Fibroblast of gingiva (primary cell): ENCODE measurements at places on chromosomes 6 and 20.

DNA sequence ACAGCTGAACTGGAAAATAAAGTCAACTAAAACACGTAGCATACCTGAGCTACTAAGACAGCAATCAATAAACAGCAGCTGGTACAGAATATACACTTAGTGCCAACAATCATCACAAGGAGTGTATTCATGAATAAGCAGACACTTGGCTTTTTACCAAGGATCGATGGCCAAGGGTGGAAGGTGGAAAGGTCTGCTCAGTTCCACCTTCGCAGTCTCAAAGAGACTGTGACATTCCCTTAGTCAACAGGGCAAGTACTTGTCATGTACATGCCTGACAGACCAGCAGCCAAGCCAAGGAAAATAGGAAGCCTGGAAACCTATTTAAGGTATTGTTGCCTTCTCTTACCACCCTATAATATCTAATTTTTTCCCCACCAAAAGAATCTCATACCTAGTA is 21.4 kb downstream of the HBS1L start:
- DNase-seq: no peak

DNA sequence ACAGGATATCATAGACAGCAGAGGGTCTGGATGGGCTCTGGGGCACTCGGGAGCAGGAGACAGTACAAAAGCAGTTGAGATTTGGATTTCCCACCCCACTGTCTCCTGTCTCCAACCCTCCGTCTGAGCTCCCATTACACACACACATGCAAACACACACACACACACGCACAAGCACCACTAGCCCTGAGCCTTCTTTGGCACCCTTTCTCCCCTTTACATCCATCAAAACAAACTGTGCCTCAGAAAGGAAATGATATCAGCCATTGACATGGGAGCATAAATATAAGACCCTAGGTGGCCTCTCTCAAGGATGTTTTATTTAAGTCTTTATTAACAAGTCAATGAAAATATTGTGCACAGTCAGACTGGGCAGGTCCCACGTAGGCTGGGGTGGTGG is 17.5 kb downstream of the TTBK1 start:
- no peak for DNase-seq

GRCh38 chr6:79070206-79070825 is 7.7 kb downstream of the PHIP start:
- no peak for DNase-seq

GRCh38 chr6:84764332-84765049 is at the start of gene TBX18:
Gene TBX18 (minus strand): TSS chr6:84764598. CDS start chr6:84764181, 417 bp downstream.
- DNase-seq: peak; percentile 99

GRCh38 chr6:108805611-108806167 is 42.5 kb upstream of the ARMC2 start:
- DNase-seq: no peak

GRCh38 chr6:4606821-4607704 is 169.1 kb upstream of the CDYL start:
- peak; percentile 63 for DNase-seq

DNA sequence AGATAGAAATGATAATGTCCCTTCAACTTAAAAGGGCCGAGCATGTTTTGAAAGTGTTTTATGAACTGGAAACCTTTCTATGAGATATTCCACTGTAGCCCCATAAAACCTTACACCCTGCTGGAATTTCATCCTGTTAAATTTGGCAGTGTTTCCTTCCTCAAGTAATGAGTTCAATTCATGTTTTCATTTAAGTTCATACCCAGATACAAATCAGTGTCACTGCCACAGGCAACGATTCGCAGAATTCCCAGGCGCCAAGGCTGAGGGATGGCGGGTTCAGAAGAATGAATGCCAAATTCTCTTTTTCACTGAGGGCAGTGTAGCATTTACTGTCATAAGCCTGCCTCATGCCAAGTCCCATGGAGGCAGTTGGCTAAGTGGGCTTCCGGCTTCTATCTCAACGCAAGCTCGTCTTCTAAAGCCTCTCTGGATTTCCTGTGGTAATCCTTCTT is 511.8 kb upstream of the ID4 start:
- DNase-seq: peak; percentile 6

- DNase-seq: no peak
Observed at GRCh38 chr20:43389839-43390626, 67.7 kb upstream of the SRSF6 start.

DNA sequence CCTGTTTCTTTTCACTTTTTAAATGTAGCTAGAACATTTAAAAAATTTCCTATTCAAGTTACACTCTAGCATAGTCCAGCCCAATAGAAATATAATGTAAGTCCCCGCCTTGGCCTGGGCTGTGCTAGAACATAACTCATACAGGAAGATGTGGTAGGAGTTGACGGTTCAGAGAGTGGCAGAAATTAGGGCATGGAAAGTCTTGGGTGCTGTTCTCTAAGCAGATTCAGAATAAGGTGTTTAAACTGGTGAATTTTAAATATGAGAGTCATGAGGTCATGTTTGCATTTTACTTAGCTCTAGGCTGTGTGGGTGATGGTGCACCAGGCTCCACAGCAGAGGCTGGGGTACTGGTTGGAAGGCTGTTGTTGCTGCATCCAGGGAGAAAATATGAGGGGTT is 256.5 kb downstream of the FARS2 start:
- no peak for DNase-seq

DNA sequence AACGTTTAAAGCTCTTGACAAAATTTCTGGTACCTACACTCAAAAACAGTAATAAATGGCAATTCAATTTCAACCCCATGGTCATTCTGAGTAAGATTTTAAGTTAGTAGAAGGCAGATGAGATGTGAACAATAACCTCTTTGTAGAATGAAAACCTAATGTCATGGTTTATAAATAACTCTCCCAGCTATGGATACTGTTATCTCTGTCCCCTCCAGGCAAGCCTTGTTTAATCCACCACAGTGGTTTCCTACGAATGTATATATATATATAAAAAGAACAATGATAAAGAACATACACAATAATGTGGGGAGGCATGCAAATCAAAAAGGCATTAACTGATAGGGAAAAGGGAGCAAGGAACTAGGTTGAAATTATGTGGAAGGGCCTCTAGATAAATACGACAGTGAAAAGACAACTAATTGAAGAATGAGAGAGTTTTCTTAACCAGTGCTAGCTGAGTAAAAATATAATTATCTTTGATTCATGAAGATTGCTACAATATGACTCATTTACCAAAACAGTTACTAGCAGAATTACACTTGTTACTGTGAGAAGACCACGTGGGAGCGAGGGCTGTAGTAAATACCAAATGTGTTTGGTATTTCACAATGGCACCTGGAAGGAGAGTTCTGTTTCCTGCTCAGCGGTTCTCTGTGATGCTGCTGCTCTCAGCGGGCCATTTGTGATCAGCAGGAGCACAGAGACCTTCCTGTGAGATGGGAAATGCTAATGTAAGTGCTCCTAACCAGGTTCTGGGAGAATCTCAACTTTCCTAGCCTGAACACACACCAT is 173.7 kb downstream of the MBOAT1 start:
- DNase-seq: no peak

DNA sequence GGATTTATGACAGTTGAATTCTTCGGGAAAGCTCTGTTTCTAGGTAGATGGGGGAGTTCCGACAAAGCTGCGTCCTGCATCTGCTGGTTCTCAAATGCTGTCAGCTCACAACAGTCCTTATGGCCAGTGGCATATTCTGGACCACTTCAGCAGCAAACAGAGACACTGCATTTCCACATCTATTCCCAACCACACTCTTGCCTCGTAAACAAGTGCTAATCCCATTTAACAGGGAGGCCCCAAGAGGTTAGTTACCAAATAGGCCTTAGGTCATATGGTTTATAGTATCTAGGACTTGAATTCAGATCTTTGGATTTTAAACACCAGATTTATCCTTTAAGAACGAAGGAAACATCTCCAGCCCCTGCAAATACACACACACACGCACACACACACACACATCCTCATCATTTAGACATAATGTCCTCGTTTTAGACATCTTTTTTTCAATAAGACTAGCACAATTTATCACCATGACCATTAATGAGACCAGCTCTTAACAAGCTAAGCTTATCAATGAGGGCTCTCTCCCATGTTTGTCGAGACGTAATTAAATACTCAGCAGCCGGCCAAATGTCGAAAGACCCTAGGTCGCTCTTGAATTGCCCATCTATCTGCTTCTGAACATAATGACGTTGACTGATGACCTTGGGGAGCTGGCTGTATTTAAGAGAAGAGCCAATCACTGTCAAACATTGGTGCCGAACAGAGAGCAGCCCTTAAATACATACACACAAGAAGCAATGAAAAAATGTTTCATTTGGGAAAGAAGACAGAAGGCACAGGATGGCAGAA is 84.5 kb downstream of the PSMG4 start:
- no peak for DNase-seq

- DNase-seq: no peak
Observed at GRCh38 chr6:54971825-54972224, 125.3 kb downstream of the FAM83B start.

- DNase-seq: no peak
Observed at GRCh38 chr6:168877821-168878282, 375.8 kb downstream of the THBS2 start.

GRCh38 chr20:62259294-62259565 is 20.9 kb downstream of the OSBPL2 start:
- no peak for DNase-seq

- peak; percentile 96 for DNase-seq
Observed at GRCh38 chr6:3751730-3752530, 417 bp upstream of the PXDC1 start.

DNA sequence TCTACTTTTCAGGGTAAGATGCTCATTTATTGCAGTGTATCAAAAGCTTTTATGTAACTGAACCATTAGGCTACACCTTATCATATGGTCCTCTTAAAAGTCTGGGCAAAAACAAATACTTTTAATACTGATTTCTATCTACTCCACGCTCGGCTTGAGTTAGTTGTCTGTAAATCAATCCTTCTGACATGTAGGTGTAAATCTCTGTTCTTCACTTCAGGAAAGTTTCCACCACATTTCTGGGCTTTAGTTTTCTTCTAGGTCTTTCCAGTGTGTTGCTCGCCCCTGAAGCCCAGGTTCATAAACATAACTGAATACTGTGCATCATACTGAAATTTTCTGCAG is 89.2 kb upstream of the RNF217 start:
- DNase-seq: no peak

GRCh38 chr6:52162940-52163908 is 23.0 kb upstream of the IL17A start:
- peak; percentile 22 for DNase-seq

- DNase-seq: no peak
Observed at GRCh38 chr20:1622450-1622849, 2.6 kb upstream of the SIRPB1 start.

DNA sequence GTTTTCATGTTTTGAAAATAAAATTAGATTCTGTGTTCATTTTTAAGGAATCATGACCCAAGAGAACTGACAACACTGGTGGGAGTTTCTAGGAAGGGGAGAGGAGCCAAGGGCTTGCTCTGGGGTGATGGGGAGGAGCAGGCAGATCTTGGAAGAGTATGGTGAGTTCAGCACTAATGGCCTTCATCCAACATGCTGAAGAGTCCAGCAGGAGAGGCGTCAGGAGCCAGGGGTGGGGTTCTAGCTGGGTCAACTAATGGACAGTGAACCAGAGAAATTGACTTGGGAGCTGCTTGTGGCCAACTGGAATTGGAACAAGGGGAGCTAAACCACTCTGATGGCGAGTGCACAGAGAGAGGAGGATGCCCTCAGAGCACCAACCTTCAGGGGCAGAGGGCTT is 107.1 kb downstream of the MRPL14 start:
- no peak for DNase-seq

GRCh38 chr6:159892053-159892452 is 1.3 kb downstream of the MAS1 start:
- DNase-seq: no peak

DNA sequence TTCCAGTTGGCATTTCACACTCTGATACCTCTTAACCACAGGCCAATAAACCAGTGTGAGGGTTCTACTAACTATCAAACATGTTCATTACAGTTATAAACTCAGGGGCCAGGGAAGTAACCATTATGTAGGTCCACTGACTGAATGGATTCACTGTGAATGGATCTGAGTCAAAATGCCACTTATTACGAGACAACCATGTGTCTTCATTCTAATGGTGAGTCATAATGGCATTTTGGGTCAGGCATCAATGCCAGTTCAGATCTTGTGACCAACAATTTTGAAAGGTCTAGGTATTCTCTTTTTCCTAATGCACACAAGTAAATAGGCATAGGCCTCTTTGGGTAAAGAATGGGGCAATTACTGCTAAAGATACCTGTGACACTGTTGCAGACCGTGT is 112.2 kb upstream of the HEY2 start:
- no peak for DNase-seq

- peak; percentile 31 for DNase-seq
Observed at GRCh38 chr6:130282234-130282995, 59.7 kb upstream of the SAMD3 start.

DNA sequence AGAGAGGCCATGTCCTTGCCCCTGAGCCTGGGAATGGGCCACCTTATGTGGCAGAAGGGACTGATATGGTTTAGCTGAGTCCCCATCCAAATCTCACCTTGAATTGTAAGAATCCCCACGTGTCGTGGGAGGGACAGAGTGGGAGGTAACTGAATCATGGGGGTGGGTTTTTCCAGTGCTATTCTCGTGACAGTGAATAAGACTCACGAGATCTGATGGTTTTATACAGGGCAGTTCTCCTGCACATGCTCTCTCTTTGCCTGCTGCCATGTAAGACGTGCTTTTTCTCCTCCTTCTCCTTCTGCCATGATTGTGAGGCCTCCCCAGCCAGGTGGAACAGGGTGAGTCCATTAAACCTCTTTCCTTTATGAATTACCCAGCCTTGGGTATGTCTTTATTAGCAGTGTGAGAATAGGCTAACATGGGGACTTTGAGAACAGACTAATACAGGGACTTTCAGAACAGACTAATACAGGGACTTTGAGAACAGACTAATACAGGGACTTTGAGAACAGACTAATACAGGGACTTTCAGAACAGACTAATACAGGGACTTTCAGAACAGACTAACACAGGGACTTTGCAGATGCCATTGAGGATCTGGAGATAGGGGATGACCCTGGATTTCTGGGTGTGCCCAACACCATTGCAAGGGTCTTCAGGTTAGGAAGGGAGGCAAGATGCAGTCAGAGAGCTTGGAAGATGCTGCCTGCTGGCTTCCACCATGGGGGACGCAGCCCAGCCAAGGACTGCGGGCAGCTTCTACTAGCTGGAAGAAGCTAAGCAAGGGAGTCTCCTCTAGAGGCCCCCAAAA is 86.9 kb downstream of the RAMACL start:
- no peak for DNase-seq

- no peak for DNase-seq
Observed at GRCh38 chr6:41268478-41268877, 18.0 kb downstream of the TREM1 start.

GRCh38 chr6:11413728-11414127 is 123.8 kb upstream of the TMEM170B start:
- DNase-seq: no peak

DNA sequence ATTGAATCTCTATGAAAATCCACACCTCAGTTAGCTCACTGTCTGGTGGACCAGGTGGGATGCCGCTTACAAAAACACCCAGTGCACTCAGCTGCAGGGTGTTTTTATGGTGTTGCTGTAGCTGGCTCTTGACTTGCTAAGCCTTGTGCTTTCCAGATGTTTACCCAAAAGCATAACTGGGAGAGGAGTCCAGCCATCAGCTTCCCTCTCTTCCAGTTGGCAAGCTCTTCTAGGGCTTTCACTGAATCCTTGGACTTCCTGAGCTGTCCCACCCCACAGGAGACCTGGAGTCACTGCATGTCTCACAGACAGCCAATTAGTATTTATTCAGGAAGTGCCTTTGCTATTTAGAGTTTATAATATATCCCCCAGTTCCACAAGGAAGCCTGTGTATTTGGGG is 210.9 kb downstream of the FNDC1 start:
- no peak for DNase-seq

- no peak for DNase-seq
Observed at GRCh38 chr20:38001981-38002380, 31.3 kb downstream of the TTI1 start.
